ENCODE measurements at places on chromosomes 4 and X.

GRCh38 chr4:81040012-81040659 lies 9.6 kb downstream of the BMP3 start:
- DNase-seq = peak; percentile 52

DNA sequence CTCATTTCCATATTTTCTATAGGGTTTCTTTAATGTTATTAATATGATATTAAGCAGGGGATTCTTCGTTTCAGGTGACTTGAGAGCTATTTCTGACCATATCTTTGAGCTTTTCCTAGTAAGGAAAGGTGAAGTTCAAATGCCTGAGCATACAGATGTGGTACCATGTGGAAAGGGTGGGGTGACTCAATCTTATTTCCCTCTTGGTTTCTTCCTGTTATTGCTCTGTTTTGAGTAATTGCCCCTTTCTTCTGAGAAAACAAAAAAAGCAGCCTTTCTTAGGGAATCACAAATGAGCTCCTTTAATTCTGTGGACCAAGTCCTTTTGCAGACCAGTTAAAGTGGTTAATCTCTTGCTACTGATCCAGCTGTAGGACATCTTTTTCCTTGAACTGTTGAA lies 41.0 kb upstream of the AGA start:
- peak; percentile 14 for DNase-seq

DNA sequence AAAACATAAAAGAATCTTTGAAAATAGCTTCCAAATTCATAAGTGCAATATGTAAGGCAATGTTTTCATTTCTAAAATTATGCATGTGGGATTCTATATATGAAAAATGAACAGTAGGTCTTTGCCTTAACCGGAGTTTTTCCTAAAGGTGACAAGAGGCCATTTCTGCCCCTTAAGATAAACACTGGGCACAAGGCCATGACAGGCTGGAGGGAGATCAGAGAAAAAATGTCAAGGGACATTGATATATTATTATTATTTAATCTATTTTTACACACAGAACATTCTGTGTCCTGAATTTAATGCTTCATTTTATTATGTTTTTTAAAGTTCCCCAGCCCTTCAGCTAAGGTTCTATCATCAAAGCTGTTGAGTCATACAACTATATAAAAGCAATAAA lies 118.8 kb downstream of the CHM start:
- DNase-seq = no peak

- DNase-seq = no peak
These were observed 51.1 kb downstream of the SH3KBP1 start for GRCh38 chrX:19836337-19836736.

DNA sequence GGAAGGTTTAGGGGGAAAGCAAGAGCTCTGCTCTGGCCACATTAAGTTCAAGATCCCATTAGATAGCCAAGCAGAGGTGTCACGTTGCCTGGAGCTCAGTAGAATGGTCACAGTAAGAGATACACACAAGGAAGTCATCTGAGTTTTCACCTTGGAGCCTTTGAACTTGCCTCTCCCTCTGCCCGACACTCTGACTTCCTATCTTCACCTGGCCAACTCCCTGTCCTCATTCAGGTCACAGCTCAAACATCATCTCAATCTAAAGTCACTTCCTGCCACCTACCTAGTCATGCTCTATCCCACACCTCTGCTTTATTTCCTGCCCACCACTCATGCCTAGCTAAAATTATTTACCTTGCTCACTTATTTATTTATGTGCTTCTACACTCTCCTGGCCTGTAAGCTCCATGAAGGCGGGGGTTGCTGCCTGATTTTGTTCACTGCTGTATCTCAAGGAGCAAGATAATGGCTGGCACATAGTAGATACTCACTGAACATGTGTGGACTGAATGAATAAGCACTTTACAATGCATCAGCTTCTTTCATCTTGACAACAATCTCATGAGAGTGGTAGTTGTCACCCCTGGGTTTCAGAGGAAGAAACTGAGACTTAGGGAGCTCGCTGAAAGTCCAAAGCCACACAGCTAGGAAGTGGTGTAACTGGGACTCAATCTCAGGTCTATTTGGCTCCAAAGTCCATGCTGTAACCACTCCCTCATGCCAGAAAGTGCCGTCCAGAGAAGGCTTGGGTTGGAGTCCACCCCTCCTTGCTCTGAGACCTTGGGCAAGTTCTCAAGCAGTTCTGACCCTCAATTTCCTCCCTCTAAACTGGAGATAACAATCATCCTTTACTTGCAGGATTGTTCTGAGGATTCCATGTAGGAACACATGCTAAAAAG lies 40.3 kb downstream of the EFNB1 start:
- no peak for DNase-seq

- DNase-seq = peak; percentile 63
These were observed 557.7 kb upstream of the TENM3 start for GRCh38 chr4:181685461-181685860.

GRCh38 chrX:153740631-153741222 lies 16.1 kb downstream of the ABCD1 start:
- no peak for DNase-seq

DNA sequence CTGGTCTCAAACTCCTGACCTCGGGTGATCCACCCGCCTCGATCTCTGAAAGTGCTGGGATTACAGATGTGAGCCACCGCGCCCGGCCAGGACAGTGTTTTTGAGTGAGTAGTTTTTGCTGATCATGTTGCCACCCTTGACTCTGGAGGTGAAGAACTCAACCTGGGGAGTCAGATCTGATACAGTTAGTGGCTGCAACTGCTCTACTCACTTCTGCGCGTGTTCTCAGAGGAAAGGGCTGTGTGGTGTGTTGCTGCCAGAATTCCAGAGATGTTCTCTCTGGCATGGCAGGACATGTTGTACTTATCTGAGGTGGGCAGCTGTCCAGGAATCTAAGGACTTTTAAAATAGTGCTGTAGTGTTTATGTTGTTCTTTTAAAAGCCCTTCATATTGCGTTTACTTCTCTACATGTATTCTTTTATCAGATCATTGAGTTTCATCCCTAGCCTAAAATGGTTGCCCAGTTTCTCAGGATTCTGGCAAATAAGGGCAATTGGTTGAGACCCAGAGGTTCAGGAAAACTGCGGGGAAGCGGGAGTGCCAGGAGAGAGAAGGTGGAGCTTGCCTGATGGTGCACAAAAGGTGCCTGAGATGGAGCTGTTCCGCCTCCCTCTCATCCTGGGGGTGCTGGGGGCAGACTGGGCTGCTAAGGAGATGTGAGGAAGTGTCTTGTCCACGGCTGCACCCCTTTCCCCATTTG lies 97.7 kb downstream of the ARHGAP10 start:
- peak; percentile 55 for DNase-seq

DNA sequence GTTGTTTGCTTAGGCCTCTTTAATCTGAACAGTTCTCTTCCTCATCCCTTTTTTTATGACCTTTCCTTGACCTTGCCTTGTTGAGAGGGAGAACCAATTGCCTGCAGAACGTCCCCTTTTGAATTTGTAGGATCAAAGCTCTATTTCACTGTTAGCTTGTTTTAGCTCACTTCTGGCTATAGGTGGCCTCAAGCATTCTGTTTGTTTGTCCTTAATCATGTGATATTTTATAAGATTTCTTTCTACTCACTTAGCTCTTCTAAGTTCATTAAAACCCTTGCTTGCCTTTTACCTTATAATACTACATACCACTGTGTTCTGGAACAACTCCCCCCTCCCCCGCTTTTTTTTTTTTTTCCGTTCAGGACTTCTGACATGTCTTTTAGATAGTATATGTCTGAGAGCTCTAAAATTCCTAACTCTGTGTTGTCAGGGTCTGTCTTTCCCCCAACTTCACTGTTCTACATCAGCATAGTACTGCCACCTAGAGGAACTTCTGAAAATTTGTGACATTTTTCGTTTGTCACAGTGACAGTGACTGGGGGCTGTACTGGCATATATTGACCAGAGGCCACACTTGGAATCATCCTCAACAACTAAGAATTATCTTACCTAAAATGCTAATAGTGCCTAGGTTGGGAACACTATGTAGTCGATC lies 128.5 kb downstream of the LARP7 start:
- peak; percentile 12 for DNase-seq

All from astrocyte of the spinal cord (primary cell).